ENCODE measurements at places on chromosomes 2 and 18.

- no peak overlapping the region for H3K27ac ChIP-seq
- H3K36me3 ChIP-seq, result no peaks in the 10 kb centered on the region
- no peaks in the 10 kb centered on the region for H3K27me3 ChIP-seq
- DNase-seq, result no peak
Observed at GRCh38 chr2:156397229-156397628, 39.0 kb upstream of the GPD2 start.

GRCh38 chr2:216426938-216427337, 14.7 kb downstream of the SMARCAL1 start:
- H3K4me3 ChIP-seq, result no peak overlapping the region
- 0 out of 2 replicates have a peak, but pooled peaks cover 5% of the 10 kb centered on the region for H3K4me1 ChIP-seq
- no peaks in the 10 kb centered on the region for H3K27me3 ChIP-seq
- no peak for DNase-seq

GRCh38 chr2:207704671-207705070, 6.8 kb upstream of the CCNYL1 start:
- H3K27me3 ChIP-seq, result no peaks in the 10 kb centered on the region
- no peak overlapping the region for H3K27ac ChIP-seq
- no peak for DNase-seq
- no peak overlapping the region for H3K4me3 ChIP-seq

DNA sequence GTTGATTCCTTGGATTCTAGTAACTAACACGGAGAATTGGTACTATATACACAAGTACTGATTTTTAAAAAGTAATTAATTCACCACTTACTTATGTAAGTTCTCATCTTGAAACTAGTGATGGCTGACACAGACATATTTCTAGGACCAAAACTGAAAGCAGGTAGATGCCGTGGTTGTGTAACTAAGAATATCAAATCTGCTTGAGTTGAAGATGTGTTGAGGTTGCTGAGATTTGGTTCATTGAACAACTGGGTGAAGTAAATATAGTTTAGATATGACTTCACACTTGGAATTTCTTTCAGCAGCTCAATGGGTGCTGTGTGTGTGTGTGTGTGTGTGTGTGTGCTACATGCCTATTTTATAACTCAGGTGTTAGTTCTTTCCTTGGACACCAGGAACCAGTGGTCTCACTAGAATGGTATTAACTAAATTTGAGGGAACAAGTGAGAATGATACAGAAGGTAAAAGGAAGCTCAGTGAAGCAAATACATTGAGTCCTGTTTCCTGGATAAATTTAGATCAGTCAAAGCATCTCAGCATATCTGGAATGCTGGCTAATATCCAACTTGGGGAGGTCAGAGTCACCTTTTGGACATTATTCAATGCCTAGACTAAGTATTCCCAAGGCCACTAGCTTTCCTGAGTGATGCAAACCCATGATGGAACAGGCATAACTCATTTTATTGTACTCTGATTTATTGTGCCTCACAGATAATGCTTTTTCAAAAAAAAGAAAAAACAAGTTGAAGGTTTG, 110.7 kb upstream of the ZEB2 start:
- no peak overlapping the region for H3K4me3 ChIP-seq
- H3K27ac ChIP-seq, result no peak overlapping the region
- H3K36me3 ChIP-seq, result no peaks in the 10 kb centered on the region
- no peak for DNase-seq
- no peaks in the 10 kb centered on the region for H3K4me1 ChIP-seq

DNA sequence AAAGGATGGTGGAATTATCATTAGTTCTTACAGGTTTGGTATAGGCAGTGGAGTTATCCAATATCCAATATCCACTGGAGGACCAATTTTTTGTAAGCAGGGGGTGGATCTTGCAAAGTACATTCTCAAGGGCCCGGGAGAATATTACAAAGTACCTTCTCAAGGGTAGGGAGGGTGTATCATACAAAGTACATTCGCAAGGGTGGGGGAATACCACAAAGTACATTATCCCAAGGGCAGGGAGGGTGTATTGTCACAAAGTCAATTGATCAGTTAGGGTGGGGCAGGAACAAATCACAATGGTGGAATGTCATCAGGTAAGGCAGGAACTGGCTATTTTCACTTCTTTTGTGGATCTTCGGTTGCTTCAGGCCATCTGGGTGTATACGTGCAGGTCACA, 55.3 kb upstream of the TMEM87B start:
- no peak overlapping the region for H3K4me3 ChIP-seq
- H3K36me3 ChIP-seq, result no peaks in the 10 kb centered on the region
- H3K4me1 ChIP-seq, result no peaks in the 10 kb centered on the region
- DNase-seq, result no peak
- no peaks in the 10 kb centered on the region for H3K27me3 ChIP-seq
